ENCODE measurements at places on chromosomes 7 and 10.

GRCh38 chr7:94907811-94908322, 473 bp downstream of the PPP1R9A start:
- H3K27me3 ChIP-seq: no peaks in the 10 kb centered on the region
- H3K27ac ChIP-seq: peak overlapping the region; percentile 93
- DNase-seq: peak; percentile 31

DNA sequence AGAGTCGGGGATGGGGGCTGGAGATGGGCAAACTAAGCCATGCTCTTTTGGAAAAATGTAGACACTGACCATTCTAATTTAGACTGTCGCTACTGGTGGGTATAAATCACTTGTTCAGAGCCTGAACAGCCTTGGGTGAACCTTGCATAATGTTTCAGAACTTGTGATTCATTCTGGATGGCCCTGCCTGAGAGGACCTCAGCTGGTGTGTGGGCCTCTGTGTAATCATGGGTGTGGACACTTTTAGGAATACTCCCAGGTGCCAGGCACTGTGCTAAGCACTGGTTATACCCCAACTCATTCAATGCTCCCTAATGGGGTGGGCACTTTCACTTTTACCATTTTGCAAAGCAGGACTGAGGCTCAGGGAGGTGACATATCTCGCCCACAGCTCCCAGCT, 26.8 kb upstream of the TM9SF3 start:
- H3K27ac ChIP-seq: no peak overlapping the region
- no peaks in the 10 kb centered on the region for H3K27me3 ChIP-seq
- H3K4me1 ChIP-seq: peaks cover 7% of the 10 kb centered on the region

- peaks cover 5% of the 10 kb centered on the region for H3K27me3 ChIP-seq
- H3K4me3 ChIP-seq: no peak overlapping the region
- peaks cover 15% of the 10 kb centered on the region for H3K4me1 ChIP-seq
- H3K27ac ChIP-seq: no peak overlapping the region
- DNase-seq: no peak
- H3K36me3 ChIP-seq: no peaks in the 10 kb centered on the region
Measured at GRCh38 chr7:69696054-69696591, 97.8 kb downstream of the AUTS2 start.

GRCh38 chr10:18066947-18067346, 73.3 kb upstream of the CACNB2 start:
- no peaks in the 10 kb centered on the region for H3K36me3 ChIP-seq
- H3K27me3 ChIP-seq: no peaks in the 10 kb centered on the region
- H3K4me3 ChIP-seq: no peak overlapping the region
- no peak overlapping the region for H3K27ac ChIP-seq
- DNase-seq: no peak

- 0 out of 2 replicates have a peak, but pooled peaks cover 2% of the 10 kb centered on the region for H3K36me3 ChIP-seq
- no peak for DNase-seq
- no peak overlapping the region for H3K4me3 ChIP-seq
- H3K4me1 ChIP-seq: peaks cover 5% of the 10 kb centered on the region
Measured at GRCh38 chr7:36109013-36109627, 43.9 kb upstream of the EEPD1 start.

DNA sequence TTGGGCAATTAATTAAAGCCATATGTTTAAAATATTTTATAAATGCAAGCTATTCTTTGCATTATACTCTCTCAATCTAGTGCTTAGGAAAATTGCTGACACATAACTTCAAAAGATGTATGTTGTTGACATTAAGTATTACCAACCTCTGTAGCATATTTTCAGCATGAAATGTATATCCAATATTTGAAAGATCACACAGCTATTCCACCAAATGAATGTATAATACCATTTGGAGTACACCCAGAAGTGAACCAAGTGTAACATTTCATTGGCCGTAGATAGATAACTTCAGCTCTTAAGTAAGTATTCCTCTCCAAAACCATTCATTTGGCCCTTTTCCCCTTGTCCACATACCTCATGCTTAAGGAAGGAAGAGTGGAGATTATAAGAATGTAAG, 104.6 kb downstream of the HECTD2 start:
- H3K4me3 ChIP-seq: no peak overlapping the region
- H3K27ac ChIP-seq: no peak overlapping the region
- DNase-seq: no peak
- H3K36me3 ChIP-seq: no peaks in the 10 kb centered on the region
- no peaks in the 10 kb centered on the region for H3K27me3 ChIP-seq
- H3K4me1 ChIP-seq: peaks cover 2% of the 10 kb centered on the region

GRCh38 chr7:118352867-118353453, 128.5 kb downstream of the ANKRD7 start:
- H3K36me3 ChIP-seq: peaks cover 20% of the 10 kb centered on the region
- no peaks in the 10 kb centered on the region for H3K4me1 ChIP-seq
- no peak overlapping the region for H3K4me3 ChIP-seq
- no peaks in the 10 kb centered on the region for H3K27me3 ChIP-seq
- DNase-seq: no peak

DNA sequence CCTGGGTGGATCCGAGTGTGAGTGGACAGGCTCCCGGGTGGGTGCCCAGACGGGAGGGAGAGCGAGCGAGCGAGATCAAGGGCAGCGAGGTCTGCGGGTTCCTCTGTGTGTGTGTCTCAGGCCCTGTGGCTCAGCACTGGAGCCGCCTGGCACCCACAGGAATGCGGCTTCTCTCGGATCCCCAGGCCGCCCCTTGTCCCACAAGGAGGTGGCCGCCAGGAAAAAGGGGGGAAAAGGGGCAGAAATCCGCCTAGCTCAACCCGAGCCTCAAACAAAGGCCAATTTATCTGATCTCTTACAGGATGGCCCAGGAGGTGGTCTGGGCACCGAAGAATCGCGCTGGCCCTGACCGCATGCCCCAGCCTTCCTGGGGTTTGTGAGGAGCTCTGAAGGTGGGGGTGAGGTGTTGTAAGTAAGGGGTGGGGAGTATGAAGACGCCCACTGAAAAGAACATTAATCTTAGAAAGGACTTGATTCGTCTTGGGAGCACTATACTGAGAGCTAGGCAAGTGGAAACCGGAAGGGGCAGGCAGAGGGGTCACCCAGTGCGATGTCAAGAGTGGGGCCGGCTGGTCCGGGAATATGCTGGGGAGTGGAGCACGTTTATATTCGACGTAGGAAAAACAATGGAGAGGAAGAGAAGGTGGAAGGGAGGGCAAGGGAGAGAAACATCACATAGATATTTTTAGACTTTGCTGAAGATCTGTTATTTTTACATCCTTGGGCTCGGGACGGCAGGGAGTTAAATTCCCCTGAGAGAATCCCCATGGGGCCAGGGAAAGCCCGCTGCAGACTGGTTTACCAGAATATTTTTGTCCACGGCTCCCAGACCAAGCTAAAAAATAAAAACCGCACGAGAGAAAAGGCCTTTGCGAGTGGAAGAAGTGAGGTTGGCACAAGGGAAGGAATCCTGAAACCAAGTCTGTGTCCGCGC, 7.2 kb downstream of the DLX5 start:
- no peak for DNase-seq
- H3K27me3 ChIP-seq: peaks cover 100% of the 10 kb centered on the region

DNA sequence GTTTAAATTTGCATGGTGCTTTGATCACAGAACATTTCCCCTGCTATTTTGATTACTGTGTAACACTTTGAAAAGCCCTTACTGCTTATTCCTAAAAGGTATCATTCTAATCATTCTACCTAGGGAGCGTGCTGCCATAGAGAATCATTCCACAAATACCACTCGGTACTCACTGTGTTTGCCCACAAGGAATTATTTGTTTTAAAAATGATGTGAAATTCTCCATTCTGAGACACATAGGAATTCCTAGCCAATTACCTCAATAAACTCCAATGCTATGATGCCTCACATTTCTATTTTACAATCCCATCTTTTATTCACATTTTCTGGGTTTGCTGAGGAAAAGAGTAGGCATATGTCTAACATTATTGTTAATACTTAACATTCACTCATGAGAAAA, 16.2 kb upstream of the TES start:
- no peaks in the 10 kb centered on the region for H3K36me3 ChIP-seq
- H3K27ac ChIP-seq: no peak overlapping the region
- no peak overlapping the region for H3K4me3 ChIP-seq
- H3K4me1 ChIP-seq: no peaks in the 10 kb centered on the region

DNA sequence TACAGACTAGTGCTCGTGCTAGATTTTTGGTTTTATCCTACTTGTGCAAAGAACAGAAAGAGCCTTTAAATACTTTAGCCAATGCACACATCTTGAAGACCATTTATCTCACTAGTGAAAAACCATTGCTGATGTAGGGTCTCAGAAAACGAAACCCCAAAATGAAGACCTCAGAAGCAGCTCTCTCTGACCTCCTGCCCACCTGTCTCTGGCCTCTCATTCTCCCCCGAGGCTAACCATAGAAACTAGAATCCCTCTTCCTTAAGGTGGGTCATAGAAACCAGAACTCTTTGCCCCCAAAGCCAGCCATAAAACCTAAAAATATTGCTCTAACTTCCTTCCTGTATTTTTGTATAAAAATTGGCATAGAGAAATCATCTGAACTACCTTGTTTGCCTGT, 112.2 kb downstream of the KIF20B start:
- peaks cover 11% of the 10 kb centered on the region for H3K36me3 ChIP-seq
- H3K27me3 ChIP-seq: no peaks in the 10 kb centered on the region
- no peak overlapping the region for H3K27ac ChIP-seq

DNA sequence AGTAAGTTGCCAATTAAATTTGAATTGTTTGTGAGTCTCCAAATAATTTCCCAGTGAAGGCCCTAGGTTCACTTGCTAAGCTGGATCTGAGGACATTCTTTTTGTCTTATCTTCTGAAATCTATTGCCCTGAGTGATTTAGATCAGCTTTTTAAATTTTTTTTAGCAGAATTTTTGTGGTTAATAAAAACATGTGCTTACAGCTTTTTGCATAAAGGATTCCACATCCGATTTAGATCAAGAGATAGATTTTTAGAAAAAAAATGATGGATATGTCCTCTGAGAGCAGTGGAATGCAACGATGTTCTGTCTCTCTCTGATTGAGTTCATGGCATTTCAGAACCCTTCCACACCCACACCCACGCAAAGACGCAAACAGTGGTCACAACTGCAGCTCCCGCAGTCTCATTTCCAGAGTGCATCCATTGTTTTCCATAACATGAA, 358.8 kb downstream of the SUGCT start:
- H3K27ac ChIP-seq: no peak overlapping the region
- no peak overlapping the region for H3K4me3 ChIP-seq
- no peaks in the 10 kb centered on the region for H3K27me3 ChIP-seq
- H3K4me1 ChIP-seq: no peaks in the 10 kb centered on the region
- no peaks in the 10 kb centered on the region for H3K36me3 ChIP-seq

GRCh38 chr10:48670978-48671913, 13.4 kb upstream of the WDFY4 start:
- peaks cover 5% of the 10 kb centered on the region for H3K4me1 ChIP-seq
- H3K36me3 ChIP-seq: no peaks in the 10 kb centered on the region
- H3K4me3 ChIP-seq: peak overlapping the region; percentile 18
- H3K27me3 ChIP-seq: peaks cover 5% of the 10 kb centered on the region
- peak; percentile 54 for DNase-seq

DNA sequence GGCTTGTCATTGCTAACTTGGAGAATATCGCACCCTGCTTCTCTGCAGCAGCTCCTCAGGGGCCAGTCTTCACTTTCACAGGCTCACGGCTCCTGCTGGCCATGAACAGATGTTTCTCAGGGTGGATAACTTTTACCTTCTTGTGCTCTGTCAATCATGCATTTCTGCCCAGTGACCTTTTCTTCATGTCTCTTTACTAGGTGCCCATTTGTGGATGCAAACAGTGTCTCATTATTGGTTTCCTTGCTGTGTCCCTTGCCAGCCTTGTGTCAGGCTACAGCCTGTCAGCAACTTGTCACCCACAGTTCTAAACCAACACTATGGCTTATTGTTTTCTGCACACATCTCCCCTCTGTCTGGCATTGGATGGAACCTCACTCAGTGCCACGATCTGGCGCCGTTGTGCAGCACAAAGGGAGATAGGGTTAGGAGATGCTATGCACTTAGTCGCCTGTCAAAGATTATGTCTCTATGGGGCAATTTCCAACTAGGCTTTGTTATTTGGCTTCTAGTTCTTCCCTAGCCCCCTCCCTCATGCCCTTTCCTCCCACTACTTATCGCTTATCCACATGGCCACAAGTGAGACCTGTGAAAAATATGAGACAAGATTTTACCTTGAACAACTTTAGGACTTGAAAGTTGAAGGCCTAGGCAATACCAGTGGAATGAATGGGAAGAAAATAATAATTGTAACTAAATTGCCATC, 45.7 kb upstream of the NXPH1 start:
- peaks cover 32% of the 10 kb centered on the region for H3K4me1 ChIP-seq
- no peaks in the 10 kb centered on the region for H3K27me3 ChIP-seq
- no peak overlapping the region for H3K4me3 ChIP-seq
- no peak overlapping the region for H3K27ac ChIP-seq

GRCh38 chr10:73865459-73866442, 8.6 kb downstream of the CAMK2G start:
- H3K4me3 ChIP-seq: no peak overlapping the region
- H3K27me3 ChIP-seq: no peaks in the 10 kb centered on the region
- DNase-seq: no peak

GRCh38 chr7:836429-836828, 4.2 kb downstream of the SUN1 start:
- H3K27me3 ChIP-seq: no peaks in the 10 kb centered on the region
- no peak overlapping the region for H3K4me3 ChIP-seq
- H3K4me1 ChIP-seq: peaks cover 31% of the 10 kb centered on the region
- peaks cover 48% of the 10 kb centered on the region for H3K36me3 ChIP-seq
- peak overlapping the region; percentile 82 for H3K27ac ChIP-seq

- H3K36me3 ChIP-seq: no peaks in the 10 kb centered on the region
- peaks cover 11% of the 10 kb centered on the region for H3K4me1 ChIP-seq
- H3K27ac ChIP-seq: no peak overlapping the region
- no peak for DNase-seq
- H3K4me3 ChIP-seq: peak overlapping the region; percentile 78
Measured at GRCh38 chr7:28853150-28853549, 105.0 kb downstream of the TRIL start.

- no peaks in the 10 kb centered on the region for H3K36me3 ChIP-seq
- H3K4me1 ChIP-seq: peaks cover 68% of the 10 kb centered on the region
- H3K27ac ChIP-seq: no peak overlapping the region
- peaks cover 99% of the 10 kb centered on the region for H3K27me3 ChIP-seq
- peak overlapping the region; percentile 50 for H3K4me3 ChIP-seq
Measured at GRCh38 chr10:8048281-8049008, 6.0 kb upstream of the GATA3 start.

DNA sequence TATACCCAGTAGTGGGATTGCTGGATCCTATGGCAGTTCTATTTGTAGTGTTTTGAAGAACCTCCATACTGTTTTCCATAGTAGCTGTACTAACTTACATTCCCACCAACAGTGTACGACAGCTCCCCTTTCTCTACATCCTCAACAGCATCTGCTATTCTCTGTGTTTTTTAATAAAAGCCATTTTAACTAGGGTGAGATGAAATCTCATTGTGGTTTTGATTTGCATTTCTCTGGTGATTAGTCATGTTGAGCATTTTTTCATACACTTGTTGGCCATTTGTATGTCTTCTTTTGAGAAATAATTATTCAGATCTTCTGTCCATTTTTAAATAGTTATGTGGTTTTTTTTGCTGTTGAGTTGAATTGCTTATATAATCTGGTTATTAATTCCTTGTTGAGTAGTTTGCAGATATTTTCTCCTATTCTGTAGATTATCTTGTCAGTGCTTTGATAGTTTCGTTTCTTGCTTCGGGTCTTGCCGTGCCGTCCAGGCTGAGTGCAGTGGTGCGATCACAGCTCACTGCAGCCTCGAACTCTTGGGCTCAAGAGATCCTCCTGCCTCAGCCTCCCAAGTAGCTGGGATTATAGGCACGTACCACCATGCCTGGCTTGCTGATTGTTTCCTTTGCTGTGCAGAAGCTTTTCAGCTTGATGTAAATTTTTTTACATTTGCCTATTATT, 12.0 kb downstream of the MTG1 start:
- peaks cover 77% of the 10 kb centered on the region for H3K36me3 ChIP-seq
- no peak for DNase-seq
- H3K4me3 ChIP-seq: no peak overlapping the region

- no peak for DNase-seq
- H3K36me3 ChIP-seq: peaks cover 83% of the 10 kb centered on the region
- H3K27ac ChIP-seq: no peak overlapping the region
Measured at GRCh38 chr7:153942036-153942435, 110.2 kb upstream of the DPP6 start.
